GM13976 (cell line): ENCODE measurements at places on chromosomes 3 and 15.

DNA sequence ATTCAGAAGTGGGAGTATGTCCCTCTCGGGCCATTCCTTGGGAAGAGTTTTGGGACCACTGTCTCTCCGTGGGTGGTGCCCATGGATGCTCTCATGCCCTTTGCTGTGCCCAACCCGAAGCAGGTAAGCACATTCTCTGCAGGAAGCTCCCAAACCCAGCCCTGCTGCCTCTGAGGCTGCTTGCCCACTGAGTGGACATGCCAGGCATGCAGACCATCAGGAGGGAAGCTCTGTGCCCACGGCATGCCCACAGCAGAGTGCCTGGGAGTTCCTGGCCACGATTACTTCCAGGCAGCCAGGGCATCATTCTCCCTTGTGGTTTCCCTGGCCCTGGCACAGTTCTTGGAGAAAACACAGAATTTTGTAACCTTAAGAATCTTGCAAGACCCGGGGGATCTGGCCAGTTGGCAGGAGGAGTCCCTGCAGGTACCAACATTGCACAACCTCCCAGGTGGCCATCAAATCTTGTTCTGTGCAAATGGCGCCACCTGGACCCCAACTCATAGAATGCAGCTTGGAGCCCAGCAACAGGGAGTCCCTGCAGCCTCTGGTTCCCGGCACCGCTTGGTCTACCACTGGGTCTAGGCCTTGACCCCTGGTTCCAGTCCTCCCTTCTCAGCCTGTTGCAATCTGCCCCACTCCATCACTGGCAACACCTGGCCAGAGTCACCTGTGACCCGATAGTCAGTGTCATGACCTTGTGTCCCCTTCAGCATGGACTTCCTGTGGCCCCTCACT is 20.4 kb downstream of the FAH start:
- peak; percentile 83 for DNase-seq

DNA sequence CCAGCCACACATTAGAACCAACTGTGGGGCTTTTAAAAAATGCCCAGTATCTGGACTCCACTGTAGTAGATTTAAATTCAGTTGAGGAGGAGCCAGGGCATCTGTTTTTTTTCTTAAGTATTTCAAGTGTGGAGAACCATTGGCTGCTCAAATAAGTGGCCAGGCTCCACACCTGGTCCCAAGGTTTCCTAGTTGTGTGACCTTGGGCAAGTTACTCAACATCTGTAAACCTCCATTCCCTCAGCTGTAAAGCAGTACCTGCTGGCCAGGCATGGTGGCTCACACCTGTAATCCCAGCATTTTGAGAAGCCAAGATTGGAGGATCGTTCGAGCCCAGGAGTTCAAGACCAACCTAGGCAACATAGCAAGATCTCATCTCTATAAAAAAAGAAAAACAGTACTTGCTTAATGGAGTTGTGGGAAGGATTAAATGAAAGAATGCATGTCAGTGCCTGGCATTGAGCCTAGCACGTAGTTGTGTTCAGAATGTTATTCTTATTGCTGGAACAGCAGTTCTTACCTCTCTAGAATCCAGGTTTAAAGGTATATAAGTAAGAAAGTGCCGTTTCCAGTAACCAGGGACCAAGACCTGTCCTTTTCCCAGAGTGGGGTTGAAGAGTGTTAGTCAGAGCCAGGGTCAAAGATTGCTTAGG is 2.0 kb downstream of the PPP1R14D start:
- DNase-seq: no peak

GRCh38 chr15:40121911-40122638 is 13.4 kb upstream of the BMF start:
- no peak for DNase-seq

GRCh38 chr15:62486041-62486440 is 321.0 kb upstream of the C2CD4B start:
- DNase-seq: no peak

GRCh38 chr3:195551381-195551978 is 8.4 kb upstream of the PPP1R2 start:
- DNase-seq: no peak

GRCh38 chr3:51706788-51707731 is at the start of gene GRM2:
Gene GRM2, plus strand, starts transcription at chr3:51707068. Its CDS starts 1,916 bp downstream, at chr3:51708984.
- DNase-seq: no peak

- no peak for DNase-seq
These were observed 154.7 kb upstream of the KCNMB2 start for GRCh38 chr3:178381555-178381954.

DNA sequence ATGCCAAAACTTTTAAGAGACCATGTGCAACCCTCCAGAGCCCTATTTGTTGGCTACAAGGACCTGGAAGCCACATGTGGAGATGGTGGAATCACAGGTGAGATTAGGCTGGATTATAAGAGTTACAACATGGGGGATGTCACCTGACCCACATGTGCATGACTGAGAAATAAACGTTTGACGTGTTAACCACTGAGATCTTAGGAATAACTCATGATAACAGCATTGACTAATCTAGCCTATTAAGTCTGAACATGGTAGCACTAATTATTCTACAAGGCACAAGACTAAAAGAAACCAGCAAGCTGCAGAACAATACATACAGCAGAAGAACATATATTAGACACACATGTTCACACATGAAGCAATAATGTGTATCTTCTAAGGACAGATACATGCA is 38.4 kb downstream of the SUCLG2 start:
- DNase-seq: no peak

DNA sequence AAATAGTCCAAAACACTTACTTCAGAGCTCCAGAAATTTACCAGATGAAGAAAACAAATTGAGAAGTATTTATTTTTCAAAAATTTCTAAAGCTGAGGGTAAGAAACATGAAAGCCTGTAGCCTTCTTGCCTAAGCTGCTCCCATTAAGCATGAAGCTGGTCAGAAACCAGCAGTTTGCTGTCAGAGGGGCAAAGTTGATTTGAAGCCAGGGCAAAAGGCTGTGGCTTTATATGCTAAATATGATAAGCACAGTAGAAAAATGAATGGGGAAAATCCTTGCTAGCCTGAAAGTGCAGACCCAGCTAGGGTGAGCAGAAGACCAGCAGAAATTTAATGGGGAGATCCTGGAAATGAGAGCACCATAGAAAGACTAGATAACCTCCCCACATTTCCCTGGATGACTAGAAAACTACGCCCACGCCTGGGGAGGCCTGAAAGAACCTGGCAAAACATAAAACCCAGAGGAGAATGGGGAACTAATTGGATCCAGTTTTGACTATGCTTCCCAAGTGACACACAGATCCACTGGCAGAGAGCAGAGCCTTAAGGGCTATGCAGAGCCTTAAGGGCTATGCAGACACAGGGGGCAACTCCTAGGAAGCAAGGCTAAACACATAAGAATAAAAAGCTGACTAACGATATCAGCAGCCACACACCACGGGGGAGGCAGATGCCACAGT is 43.0 kb upstream of the HEG1 start:
- DNase-seq: no peak

GRCh38 chr15:70309716-70310115 is 212.0 kb upstream of the TLE3 start:
- DNase-seq: no peak

DNA sequence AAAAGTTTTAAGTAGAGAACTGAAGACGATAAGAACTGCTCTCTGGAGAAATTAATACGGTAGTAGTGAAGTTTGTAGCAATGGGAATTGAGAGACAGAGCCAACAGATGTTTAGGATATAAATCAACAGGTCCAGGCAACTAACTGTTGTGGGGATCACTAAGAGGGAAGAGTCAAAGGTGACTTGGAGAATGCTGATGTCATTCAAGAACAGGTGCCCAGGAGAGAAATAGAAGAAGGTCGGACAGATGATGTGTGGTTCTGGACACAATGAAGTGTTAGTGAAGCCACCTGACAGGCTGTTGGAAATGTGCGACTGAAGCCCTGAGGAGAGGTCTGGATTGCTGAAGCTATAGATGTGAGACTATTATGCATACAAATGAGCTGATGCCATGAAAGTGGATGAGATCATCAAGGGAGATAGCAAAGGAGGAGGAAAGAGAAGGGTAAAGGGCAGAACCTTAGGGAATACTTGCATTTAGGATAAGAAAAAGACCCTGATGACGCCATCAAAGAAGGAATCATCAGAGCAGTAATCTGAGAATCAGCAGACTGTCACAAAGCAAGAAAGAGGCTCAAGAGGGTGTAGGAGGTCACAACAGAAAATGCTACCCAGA is 183.7 kb downstream of the FRMD5 start:
- no peak for DNase-seq
